ENCODE measurements at places on chromosomes 4 and X.

- DNase-seq = no peak
These were observed 56.9 kb downstream of the METTL14 start for GRCh38 chr4:118742050-118742449.

DNA sequence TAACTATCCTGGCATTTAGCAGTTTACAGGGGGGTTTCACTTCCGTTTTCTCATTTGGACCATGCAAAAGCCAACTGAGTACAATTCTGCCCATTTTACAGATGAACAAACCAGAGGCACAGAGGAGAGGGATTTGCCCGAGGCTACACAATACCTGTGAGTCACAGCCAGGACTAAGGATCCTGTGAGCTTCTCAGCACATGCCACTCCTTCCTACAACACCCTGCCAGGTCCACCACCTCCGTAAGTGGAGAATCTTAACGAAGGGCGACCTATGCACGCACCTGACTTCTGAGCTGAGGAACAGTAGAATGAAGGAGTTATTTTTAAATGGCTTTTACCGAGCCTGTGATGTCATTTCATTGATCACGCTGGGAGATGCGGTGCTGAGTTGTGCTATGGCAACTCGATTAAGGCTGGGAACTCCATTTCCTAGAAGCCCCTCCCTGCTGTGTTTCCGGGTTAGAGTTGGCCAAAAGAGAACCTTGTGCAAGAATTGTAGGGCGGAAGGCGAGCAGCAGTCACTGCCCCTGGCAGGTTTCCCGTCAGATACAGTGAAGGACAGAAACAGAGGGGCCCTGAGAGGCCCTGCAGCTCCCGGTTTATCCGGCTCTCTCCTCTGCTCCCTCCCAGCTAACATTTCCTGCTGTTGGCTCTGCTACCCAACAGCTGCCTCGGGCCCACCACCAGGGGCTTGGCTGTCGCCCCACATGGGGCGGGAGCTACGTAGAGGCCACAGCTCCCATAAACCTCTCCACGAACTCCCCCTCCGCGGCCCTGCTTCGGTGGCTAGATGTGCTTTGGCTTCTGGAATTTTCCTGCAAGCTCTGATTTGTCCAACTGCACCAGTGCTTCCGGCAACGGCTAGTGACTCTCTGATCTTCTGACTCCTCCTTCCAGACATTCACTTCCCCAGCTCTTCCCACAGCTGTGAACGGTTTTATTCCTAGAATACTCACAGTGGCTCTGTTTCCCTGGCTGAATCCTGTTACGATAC, 75.1 kb upstream of the USP9X start:
- peak; percentile 88 for DNase-seq

GRCh38 chr4:5940470-5941203, 47.8 kb upstream of the CRMP1 start:
- DNase-seq = peak; percentile 57

DNA sequence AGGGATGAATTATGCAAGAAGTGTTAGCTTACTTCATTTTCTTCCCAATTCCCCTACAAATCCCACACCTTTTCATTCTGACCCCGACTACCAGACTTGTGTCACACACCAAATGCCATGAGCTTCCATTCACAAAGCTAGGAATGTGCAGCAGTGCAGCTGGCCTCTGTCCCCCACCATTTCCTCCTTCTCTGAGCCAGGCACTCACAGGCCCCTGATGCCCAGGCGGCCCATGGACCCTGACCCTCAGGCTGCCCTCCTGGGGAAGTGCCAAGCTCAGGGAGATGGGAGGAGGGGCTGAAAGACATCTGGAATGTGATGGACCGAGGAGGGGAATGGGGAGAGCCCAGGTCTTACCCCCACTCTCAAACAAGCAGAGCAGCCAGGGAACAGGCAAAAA, 67.0 kb upstream of the BCOR start:
- DNase-seq = no peak

- no peak for DNase-seq
These were observed 178.2 kb downstream of the FAT4 start for GRCh38 chr4:125492957-125493356.

DNA sequence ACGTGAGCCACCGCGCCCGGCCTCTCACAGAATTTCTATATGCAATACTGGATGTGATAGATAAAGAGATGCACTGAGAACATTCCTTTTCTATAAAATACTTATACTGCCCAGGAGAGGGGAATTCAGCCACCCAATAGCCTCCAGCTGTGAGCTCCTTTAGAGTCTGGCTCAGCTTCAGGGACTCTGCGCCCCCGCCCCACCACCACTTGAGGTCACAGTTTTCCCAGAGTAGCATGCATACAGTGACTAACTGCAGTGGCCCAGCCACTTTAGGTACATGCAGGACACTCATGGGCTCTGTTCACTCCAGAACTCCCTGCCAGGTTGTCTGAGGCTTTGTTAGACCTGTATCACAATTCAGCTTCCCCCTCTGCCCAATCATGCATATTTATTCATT, 144.4 kb upstream of the TET2 start:
- DNase-seq = peak; percentile 7

DNA sequence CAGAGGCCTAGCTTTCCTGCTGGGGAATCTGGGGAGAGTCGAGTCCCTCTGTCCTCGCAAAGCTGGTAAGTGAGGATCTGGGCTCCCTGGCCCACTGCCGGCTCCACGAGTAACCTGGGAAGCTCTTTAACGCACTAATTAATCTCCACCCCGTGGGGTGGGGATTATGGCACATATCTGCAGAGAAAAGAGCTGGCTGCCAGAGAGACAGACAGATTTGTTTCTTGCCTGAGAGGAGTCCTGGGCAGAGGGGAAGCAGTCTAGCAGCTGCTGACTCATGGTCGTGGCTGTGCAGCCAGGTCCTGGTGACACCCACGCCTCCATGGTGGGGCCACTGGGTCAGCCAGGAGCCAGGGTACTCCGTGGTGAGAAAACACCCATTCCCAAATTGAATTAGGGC, 14.0 kb downstream of the SORCS2 start:
- DNase-seq = peak; percentile 30

- DNase-seq = no peak
These were observed 93.1 kb downstream of the PDLIM5 start for GRCh38 chr4:94544811-94545210.

- no peak for DNase-seq
These were observed 56.8 kb downstream of the SEPSECS start for GRCh38 chr4:25103418-25103817.

DNA sequence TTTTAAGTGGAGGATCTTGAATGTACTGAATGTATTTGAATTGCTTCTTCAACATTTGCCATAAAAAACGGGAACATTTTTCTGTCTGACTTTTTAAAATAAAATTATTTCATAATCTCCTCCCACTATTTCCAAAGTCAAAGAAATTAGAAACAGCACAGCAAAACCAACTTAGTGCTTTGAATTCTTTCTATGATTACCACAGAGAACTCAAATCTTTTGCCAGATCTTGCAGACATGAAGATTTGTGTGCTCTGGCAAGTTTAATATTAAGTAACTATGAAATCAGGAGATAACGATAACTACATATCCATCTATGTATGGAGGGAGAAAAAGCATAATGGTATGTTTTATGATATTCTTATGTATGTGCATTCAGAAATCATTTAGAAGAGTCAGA, 982.2 kb downstream of the PCDH7 start:
- DNase-seq = no peak

Measured in ELF-1 (cell line).